Activated CD8-positive, alpha-beta memory T cell treated with anti-CD3 and anti-CD28 coated beads for 1 hour (primary cell): ENCODE measurements at places on chromosomes 2 and 18.

- DNase-seq: no peak
Measured at GRCh38 chr2:141931797-141932196, 199.0 kb downstream of the LRP1B start.

- DNase-seq: no peak
Measured at GRCh38 chr18:5879479-5879882, 15.8 kb downstream of the TMEM200C start.

DNA sequence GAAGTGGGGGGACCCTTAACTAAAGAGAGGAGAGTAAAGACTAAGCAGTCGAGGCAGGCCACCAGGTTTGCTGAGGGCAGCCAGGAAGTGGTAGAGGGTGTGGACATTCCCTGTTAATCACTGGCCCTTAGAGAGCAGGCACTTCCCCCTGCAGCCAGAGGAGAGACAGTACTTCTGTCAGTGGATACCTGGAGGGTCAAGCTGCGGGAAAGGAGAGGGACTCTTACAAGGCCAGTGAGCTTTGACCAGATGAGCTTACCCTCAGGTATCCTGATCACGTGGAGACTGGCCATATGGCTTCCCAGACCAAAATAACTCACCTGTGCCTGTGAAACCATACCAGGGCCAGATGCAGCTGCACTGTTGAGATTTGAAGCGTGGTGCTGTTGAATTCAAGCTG, 28.6 kb downstream of the ITGA6 start:
- DNase-seq: no peak

- no peak for DNase-seq
Measured at GRCh38 chr2:65639156-65639864, 206.9 kb upstream of the SPRED2 start.

- no peak for DNase-seq
Measured at GRCh38 chr2:102967451-102967850, 205.6 kb downstream of the TMEM182 start.

DNA sequence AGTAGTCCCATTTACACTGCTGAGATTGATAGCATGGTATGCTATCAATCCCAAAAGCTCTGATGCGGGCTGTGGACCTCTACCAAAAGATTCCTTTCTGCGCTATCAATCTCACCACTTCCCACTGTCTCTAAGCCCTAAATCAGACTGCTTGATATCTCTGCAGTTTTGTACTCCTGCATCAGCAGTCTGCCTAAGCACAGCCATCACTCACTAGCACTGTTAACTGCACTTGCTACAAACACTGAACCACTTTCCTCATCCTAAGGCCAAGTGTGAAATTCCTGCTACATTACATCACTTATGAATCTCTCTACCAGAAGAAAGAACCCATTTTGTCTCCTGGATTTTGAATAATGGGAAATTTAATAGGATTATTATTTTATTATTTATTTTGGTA, 237.0 kb downstream of the HNMT start:
- DNase-seq: no peak

DNA sequence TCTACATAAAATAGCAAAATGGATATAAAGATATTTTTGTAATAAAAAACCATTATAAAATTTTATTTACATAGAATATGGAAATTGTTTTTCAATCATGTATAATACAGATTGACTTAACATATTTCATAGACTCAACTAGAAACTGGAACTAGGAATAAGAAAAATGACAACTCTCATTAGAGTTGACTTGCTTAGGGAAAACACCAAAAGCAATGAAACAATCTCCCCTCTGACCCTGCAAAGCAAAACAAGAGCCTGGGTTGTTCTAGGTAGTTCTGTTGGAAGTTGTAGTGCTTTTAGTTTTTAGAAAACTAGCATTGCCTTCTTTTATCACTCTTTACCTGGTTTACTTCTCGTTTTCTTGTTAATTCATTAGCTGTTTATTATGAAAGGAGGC, 32.2 kb upstream of the MTIF2 start:
- DNase-seq: no peak

DNA sequence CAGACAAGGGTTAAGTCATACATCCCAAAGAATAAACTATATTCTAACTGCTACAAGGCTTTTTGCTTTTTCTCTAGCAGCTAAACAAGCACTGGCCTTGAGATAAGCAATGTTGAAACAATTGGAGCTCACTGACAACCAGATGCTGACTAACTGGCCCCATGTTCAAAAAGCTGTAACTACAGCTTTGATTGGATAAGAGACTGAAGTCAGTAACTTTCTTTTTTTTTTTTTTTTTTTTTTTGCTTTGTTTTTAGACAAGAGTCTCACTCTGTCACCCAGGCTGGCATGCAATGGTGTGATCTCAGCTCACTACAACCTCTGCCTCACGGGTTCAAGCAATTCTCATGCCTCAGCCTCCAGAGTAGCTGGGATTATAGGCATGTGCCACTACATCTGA, 45.4 kb upstream of the TMEM163 start:
- no peak for DNase-seq

DNA sequence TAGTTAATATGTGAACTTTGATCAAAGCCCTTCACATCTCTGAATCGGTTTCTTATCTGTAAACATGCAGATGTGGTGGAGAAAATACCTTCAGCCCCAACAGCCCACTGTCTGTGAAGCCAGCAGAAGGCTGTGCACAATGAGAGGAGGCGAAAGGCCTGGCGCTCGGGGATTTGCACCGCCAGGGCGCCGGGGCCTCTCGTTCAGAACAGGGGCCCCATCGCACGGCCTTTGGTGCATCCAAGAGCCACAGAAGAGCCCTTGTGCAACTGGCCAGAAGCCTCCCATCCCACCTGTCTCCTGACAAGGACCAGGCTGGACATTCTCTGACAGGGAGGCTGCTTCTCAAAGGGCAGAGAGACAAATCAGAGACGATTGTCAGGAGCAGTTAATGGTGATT, 407.2 kb upstream of the MYT1L start:
- no peak for DNase-seq

- DNase-seq: no peak
Measured at GRCh38 chr2:48525269-48525943, 4.5 kb upstream of the STON1 start.

GRCh38 chr2:85801871-85802270, 48.1 kb downstream of the ATOH8 start:
- DNase-seq: no peak

DNA sequence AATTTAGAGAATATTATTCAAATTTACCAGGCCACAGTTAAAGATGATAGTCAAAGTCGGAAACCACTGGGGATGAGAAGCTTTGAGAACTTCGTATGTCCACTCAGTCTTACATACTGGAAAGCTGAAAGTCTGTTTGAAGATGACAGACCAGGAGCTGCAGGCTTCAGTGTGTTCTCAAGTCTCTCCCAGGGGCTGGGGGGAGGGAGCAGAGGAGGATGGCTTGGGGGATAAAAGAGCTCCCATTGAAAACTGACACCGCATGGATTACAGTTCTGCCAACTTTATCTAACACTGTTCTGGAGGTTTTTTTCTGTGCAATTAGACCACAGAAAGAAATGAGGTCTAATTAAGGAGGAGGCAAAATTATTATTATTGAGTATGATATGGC, 170.5 kb upstream of the ALKAL2 start:
- no peak for DNase-seq

DNA sequence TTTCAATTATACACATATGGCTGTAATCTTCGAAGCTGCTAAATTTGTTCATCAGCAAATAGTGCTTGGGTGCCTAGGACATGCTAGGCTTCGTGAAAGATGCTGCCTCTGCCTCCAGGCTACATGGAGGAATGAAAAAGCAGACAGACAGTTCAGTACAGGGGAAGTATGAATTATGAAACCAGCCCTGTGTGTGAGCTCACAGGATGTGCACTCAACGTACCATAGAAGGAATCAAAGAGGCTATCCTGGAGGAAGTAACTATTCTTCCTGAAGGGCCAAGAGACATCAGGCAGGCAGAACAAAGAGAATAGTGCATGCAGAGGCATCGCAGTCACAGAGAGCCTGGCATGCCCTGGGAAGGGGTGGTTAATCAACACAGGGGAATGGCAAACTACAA, 61.4 kb downstream of the DYM start:
- DNase-seq: no peak

GRCh38 chr2:2932189-2932588, 445.4 kb downstream of the EIPR1 start:
- DNase-seq: no peak

GRCh38 chr2:227295806-227296205, 29.2 kb upstream of the MFF start:
- no peak for DNase-seq

DNA sequence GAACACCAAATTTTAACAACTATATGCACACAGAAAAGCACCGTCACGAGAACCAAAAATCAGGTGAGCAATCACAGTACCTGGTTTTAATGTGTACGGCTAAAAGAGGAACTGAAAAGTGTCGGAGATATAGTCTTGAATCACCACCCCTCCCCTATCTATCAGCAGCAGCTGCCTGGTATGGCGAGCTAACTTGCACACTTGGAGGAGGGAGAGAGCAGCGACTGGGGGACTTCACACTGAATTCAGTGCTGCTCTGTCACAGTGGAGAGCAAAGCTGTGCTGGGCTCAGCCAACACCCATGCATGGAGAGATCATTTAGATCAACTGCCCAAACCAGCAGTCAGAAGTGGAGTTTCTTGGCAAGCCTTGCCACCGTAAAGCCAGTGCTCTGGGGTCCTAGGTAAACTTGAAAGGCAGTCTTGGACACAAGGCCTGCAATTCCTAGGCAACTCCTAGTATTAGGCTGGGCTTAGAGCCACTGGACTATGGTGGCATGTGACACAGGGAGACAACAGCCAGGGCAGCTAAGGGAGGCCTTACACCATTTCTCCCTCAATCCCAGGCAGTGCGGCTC, 89.2 kb upstream of the CD226 start:
- no peak for DNase-seq

- DNase-seq: no peak
Measured at GRCh38 chr2:181312515-181312927, 144.7 kb upstream of the ITGA4 start.

- DNase-seq: no peak
Measured at GRCh38 chr18:52596748-52597435, 256.9 kb downstream of the DCC start.

DNA sequence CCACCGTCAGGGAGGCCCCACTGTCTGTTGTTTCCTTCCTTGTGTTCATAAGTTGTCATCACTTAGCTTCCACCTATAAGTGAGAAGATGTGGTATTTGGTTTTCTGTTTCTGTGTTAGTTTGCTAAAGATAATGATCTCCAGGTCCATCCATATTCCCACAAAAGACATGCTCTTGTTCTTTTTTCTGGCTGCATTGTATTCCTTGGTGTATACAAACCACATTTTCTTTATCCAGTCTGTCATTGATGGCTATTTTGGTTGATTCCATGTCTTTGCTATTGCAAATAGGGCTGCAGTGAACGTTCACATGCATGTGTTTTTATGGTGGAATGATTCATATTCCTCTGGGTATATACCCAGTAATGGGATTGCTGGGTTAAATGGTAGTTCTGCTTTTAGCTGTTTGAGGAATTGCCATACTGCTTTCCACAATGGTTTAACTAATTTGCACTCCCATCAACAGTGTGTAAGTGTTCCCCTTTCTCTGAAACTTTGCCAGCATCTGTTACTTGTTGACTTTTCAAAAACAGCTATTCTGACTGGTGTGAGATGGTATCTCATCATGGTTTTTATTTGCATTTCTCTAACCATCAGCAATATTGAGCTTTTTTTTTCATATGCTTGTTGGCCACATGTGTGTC, 156.6 kb upstream of the NOSTRIN start:
- DNase-seq: no peak

DNA sequence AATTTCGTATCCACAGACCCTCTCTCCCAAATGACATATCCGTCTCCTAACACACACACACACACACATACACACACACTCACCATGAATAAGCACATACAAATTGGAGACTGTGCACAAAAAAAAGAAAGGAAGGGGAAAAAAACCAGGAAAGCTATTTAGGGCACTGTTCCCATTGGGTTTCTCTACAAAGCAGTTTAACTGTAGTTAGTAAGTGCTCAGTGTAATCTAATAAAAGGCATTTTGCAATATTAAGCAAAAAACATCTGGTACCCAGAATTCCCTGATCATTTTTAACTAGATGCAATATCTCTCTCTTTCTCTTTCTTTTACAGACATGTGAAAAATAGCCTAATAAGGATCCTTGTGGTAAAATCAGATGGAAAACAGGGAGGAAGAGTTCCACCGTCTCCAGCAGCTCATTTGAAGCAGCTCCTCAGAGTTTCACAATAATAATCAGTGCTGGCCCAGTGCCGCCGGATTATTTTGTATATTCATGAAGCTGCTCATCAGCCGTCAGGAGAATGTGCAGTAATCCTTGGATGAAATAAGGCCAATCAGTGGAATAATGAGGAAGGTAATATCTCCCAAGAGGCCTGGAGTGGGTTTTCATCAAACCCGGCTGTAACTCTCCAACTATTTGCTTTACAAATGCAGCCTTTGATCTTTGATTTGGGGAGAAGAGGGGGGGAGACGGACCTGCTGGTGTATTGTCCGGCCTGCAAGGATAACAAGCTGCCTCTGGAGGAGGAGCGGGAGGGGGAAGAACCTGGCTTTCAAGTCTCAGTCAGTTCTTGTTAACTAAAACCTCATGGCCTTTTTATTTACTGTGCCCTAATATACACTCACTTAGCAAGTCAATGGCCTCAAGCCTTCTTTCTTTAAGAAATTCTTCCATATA, 227.6 kb upstream of the SMIM21 start:
- DNase-seq: no peak

- no peak for DNase-seq
Measured at GRCh38 chr2:60152226-60152833, 401.1 kb downstream of the BCL11A start.

- DNase-seq: no peak
Measured at GRCh38 chr2:193583638-193584400, 1389.1 kb upstream of the TMEFF2 start.

DNA sequence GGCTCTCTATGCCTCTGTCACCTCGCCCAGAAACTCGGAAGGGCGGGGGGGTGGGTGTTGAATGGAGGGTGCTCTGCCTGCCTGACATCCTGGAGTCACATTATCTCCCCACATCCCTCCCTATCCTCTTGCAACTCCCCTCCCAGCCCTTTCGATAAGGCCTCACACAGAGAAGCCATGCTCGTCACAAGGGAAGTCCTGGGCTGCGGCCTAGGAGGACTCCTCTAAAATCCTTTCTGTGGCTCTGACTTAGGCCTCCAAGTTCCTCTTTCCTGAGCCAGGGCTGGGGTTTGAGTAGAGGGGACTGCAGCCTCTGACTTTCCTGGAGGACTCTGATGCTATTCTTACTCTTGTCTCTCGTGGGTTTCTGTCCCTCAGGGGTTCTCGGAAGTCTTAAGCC, 75.0 kb upstream of the PKDCC start:
- no peak for DNase-seq

- DNase-seq: no peak
Measured at GRCh38 chr2:129737660-129738527, 241.6 kb upstream of the RAB6C start.

DNA sequence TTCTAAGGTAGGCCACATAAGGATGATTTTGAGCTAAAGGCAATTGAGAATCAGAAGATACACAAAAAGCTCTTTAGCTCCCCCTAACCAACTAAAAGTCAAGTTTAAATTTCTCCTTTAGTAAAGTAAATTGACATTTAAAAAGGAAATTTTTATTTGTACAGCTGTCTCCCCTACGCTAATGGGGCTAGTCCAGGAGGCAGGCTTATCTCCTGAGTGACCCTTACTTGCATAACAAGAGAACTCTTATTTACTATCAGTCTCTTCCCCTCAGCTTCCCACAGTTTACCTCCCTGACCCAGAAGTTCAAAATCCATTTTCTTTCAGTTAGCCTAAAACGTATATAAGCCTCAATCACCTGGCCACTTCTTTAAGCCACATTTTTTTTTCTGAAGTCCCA, 1002.8 kb upstream of the NRXN1 start:
- no peak for DNase-seq

- no peak for DNase-seq
Measured at GRCh38 chr18:76983613-76984051, 149.0 kb downstream of the MBP start.
